IPS-NIHi11 (cell line): ENCODE measurements at places on chromosomes 12 and 14.

- no peak for DNase-seq
These were observed 425.8 kb upstream of the FOXG1 start for GRCh38 chr14:28340816-28341215.

DNA sequence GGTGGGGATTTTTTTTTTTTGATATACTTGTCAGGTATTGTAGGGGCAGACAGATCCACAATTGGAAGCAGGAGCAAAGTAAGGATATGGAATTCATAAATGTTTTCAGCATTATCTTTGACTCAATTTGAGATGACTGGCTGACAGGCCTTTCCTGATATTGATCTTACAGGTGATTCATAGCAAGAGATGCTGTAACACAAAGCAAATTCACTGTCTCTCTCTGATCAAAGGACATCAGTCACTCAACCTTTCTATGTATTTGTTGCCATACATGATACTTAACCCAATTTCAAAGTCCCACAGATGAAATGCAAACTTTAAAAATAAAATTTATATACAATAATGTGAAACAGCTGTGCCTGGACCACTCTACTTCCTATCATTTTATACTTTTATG is 1506.9 kb downstream of the AACS start:
- DNase-seq = no peak

DNA sequence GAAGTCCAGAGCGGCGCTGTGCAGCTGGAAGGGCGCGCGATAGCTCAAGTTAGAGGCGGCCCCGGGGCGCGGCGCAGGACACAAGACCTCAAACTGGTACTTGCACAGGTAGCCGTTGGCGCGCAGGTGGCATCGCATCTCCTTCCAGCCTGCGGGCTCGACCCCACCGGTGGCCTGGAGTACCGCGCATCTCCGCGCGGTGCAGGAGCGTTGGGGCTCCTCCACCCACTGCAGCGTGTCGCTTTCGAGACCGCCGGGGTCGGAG is 553 bp downstream of the CLEC14A start:
- DNase-seq = no peak

DNA sequence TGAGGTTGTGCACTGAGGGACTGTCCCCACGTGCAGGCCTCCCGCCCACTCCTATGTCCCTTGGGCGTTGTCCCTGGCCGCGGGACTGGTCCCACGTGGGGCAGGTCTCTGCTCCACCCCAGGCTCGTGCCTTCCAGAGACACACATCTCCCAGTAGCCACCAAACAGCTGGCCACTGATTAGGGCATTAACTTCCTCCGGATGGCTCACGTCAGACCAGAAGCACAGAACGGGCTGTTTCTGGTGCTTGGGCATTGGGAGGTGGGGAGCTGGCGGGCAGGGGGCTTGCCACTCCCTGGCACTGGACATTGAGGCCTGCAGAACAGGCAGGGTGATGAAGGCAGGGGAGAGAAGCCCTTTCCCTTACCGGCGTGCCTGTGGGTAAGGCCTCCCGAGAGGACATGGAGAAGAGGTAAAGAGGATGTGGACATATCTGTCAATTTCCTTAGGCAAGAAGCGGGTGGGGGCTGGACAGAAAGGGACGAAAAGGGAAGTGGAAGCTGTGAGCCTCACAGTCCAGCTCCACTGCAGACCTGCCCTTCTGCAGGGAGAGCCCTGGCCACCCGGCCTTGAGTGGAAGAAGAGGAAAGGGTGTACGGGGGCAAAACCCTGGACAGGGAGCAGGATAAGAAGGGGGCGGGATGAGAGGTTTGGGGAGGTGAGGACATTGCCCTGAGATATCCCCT is 101.2 kb downstream of the NINJ2 start:
- no peak for DNase-seq

DNA sequence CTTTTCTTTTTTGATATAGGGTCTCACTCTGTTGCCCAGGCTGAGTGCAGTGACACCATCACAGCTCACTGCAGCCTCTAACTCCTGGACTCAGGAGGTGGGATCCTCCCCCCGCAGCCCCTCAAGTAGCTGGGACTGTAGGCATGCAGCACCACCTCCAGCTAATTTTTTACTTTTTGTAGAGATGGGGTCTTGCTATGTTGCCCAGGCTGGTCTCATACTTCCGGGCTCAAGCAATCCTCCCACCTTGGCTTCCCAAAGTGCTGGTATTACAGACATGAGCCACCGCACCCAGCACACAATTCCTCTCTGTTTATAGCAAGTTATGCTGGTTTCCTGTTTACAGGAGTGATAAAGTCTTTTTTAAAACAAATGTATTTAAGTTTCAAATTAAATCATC is 39.5 kb upstream of the HIF1A start:
- no peak for DNase-seq

DNA sequence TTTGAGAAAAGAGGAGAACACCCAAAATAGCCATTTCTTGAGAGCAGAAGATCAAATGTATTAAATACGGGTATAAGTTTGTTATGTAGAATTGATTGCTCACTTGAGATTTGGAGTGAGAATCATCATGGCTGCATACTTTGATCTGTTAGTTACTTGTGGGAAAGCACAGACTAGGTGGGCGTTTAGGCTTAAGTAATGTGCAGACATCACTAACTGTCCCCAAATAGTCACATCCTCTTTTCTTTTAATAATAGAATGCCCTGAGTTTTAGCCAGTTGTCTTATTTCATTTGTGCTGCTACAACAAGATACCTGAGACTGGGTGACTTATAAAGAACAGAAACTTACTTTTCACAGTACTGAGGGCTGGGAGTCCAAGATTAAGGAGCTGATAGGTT is 14.3 kb upstream of the GTF2A1 start:
- no peak for DNase-seq

DNA sequence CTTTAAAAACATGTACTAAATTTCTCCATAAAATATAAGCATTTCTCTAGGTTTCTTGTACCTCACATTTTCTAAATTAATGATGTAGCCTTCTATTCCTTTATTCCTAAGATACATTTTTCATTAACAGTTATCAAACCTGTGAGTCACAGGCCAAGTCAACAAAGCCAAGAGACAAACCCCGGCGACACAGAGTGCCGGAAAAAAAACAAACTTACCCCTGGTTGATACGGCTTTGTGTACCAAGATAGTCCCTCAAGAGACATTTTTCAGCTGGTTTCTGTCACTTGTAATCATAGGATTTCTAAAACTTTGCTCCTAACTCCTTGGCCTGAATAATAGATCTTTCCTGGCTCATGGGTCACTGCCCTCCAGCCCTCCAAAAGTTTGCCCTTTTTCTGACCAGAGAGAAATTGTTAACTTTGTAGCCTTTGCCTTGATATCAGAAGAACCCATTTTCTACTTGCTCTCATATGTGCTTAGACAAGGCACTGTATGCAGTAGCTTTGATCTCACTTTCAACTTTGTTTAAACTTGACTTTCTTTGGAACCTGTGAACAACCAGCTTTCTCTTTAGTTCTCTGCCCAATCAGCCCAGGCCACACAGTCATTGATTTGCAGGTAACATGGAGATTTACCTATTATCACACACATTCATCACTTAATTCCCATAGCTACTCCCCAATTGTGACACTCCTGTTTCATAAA is 172.2 kb downstream of the PRKD1 start:
- no peak for DNase-seq

DNA sequence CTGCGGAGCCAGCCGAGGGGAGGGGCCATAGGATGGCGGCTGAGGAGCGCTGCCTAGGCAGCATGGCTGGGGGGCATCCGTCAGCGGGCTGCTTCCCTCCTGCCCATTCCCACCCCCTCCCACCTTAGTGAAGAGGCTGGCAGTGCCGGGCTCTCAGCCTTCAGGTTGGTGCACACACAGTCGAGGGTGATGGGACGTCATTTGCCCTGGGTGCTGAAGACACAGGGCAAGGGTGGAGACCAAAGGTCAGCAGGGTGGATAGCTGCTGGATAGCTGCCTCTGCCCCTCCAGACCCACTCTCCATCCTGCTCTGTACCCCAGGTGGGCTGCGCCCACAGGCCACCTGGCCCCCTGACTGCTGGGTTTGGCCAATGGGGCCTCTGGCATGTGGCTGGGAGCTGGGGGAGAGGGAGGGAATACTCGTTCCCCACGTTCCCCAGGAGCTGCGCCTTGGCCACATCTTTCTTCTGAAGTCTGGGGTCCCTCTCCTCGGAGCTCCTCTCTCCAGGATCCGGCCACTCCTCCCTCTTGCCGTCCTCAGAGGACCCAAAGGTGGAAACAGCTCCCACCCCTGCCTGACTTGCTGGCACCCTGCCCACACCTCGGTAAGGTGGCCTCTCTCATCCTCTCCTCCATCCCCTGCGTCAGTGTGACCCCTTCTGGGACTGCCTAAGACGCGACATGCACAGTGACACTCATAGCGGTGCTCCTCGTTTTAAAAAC is 11.2 kb upstream of the CDC42BPB start:
- DNase-seq = no peak

- no peak for DNase-seq
These were observed 1.1 kb downstream of the ANKRD52 start for GRCh38 chr12:56257071-56257470.

- peak; percentile 16 for DNase-seq
These were observed 34.9 kb downstream of the BBS10 start for GRCh38 chr12:76313299-76313698.

DNA sequence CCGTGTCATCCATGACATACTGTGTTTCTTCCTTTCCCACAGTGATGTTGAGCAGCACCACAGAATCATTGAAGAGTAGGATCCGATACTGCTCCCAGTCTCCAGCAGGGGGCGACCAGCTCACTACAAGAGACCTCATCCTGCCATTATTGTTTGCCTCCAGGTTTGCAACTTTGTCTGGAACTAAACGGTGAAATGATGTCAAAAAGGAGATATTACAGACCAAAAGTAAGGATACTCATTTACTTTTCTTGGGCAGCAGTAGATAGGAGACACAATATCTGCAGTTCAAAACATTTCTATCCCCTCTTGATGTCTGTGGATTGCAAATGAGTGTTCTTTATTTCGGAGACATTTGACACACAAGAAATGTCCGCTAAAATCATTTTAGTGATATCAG is 47.2 kb downstream of the PTPRB start:
- DNase-seq = peak; percentile 77

- DNase-seq = no peak
These were observed 201.2 kb downstream of the FLRT2 start for GRCh38 chr14:85731186-85731585.

GRCh38 chr14:20782280-20782890 is 1.3 kb downstream of the RNASE6 start:
- DNase-seq = no peak

- DNase-seq = no peak
These were observed 68.7 kb downstream of the NIN start for GRCh38 chr14:50762001-50762930.

DNA sequence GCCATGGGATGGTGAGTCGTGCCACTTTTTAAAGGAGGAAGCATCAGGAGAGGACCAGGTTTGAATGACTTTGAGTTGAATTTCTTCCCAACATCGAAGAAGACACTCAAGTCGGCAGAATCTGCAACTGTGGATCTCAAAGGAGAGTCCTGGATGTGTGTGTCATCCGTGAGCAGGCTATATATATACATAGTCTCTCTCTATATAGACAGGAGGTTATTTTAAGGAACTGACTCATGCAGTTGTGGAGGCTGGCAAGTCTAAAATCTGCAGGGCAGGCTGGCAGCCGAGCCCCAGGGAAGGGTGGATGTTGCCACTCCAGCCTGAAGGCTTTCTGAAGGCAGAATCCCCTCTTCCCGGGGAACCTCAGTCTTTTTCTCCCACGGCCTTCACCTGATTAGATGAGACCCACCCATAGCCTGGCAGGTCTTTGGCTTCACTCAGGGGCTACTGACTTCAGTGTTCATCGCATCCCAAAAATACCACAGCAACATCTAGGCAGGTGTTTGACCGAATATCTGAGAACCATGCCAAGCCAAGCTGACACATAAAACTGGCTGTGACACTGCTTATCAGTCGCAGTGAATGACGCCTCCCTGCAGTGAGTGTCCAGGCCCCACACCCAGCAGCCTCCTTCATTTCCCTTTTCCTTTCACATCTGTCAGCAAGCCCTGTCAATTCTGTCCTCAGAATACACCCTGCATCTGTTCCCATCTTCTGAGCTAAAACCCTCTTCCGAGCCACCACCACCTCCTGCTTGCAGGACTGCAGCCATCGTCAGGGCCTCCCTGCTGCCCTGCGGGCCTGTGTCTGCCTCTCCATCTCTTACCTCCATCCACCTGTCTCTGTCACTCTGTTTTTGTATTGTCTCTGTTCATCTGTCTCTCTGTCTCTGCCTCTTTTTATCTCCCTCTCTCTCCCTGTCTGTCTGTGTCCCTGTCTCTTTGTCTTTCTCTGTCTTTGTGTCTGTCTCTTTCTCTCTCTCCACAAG is 54.0 kb downstream of the ZNF664 start:
- DNase-seq = no peak

DNA sequence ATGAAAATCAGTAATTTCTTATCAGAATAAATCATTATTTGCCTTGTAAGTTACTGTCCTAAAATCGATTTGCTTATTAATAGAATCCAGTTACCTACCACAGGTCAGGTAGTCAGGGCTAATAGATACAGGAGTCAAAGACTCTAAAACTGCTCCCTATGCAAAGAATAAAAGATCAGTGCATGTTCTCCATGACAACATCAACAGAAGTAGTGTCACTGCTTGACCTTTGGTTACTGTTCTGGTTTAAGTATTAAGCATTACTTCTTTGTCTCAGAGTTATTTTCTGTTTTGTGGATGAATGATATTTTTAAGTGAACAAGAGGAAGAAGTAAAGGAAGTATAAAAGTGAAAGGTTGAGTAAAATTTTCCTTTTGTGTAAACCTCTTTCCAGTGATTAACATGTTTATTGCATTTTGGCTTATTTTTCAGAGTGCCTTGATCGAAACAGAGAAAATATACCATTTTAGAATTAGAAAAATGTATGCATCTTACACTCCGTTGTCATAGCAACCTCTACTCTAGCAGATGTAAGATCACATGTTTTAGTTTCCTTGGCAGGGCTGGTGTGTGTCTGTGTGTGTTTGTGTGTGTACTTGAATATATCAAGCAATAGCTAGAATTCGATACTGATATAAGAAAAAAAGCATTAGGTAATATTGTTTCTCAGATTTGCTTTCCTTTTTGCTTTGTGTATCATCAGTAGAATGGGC is 44.7 kb downstream of the ABCD2 start:
- no peak for DNase-seq

DNA sequence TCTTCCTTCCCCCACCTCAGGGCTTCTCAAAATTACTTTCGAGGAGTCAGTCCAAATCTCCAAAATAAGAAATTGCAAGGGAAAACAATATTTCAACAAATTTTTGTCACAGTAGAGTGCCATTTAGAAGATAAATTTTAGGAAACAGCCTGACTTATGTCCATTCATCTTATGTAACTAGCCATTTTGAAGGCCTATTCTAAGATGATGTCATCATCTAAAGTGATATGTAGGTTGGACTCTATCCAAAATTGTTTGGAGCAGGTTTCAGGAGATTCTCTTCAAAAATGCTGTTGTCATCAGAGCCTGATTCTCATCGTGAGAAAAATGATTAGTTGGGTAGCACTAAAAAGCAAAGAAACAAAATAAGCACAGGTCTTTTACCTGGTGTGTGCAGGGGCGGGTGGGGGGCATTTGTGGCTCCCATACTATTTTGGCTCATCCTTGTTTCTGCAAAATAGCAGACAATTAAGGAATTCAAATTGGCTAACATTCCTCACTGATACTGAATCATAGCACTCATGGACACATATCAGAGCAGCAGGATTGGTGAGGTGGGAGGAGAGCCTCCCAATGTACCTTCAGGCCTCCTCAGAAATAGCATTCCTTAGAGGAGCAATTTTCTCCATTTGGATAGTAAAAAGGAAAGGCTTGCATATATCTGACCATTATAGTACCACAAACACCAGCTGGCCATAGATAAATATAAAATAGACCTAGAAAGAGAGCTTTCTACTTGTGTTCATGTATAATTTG is 360.9 kb upstream of the NAV3 start:
- DNase-seq = no peak
